NCI-H524 treated with DMSO at 0.1 percent for 48 hours (cell line): ENCODE measurements at places on chromosomes 2 and 18.

DNA sequence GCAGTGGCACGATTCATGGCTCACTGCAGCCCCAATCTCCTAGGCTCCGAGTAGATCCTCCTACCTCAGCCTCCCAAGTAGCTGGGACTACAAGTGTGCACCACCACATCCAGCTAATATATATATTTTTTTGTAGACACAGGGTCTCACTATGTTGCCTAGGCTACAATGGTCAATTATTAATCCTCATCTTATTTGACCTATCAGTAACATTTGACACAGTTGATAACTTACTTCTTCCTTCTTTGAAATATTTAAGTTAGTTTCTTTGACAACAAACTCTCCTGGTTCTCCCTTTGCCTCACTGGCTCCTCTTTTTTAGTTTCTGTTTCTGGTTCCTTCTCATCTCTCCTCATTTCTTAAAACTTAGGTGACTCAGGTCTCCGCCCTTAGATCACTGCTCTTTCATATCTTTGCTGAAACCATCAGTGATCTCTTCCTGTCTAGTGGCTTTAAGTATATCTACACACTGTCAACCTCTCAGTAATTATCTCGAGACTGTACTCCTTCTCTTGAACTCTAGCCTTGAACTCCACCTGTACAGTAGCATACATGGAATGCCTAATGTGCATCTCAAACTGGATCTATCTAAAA lies 11.5 kb downstream of the PGAP1 start:
- DNase-seq = no peak

- no peak for DNase-seq
Measured at GRCh38 chr2:161975813-161976160, 98.2 kb downstream of the DPP4 start.

DNA sequence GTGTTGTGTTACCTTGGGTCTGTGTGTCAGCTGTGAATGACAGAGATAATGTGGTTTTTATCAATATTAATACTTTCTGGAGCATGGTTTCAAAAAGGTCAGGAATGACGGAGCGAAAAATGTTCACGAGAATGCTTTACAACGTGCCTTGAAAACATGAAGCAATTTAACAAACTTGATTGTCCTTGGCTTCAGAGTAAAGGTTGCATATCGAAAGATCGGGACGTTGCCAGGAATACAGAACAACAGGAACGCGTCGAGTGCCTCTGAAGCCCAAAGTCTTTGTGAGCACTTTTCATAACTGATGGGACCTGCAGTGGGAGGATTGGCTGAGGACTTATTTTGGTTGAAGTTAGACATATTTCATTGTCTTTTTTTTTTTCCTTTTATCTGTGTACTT lies 206.1 kb downstream of the ZNF407 start:
- no peak for DNase-seq

- peak; percentile 10 for DNase-seq
Measured at GRCh38 chr2:1455466-1455865, 42.2 kb downstream of the TPO start.

- peak; percentile 91 for DNase-seq
Measured at GRCh38 chr2:134522496-134523455, 196.0 kb downstream of the TMEM163 start.

DNA sequence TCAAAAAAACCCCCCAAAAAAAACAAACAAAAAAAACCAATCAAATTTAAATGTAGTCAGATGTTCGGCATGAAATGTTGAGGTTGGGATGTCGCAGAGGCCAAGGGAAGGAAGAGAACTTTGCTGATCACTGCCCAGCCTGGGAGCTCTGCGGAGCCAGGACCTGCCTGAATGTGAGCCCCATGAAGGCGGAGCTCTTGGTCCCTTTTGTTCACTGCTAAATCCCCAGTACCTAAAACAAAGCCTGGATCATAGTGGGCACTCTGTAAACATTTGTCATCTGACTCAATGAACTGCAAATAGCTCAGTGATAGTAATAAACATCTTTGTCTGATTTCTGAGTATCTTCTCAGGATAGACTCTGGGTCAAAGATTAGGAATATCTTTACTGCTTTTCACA lies 64.0 kb downstream of the NGEF start:
- DNase-seq = no peak

DNA sequence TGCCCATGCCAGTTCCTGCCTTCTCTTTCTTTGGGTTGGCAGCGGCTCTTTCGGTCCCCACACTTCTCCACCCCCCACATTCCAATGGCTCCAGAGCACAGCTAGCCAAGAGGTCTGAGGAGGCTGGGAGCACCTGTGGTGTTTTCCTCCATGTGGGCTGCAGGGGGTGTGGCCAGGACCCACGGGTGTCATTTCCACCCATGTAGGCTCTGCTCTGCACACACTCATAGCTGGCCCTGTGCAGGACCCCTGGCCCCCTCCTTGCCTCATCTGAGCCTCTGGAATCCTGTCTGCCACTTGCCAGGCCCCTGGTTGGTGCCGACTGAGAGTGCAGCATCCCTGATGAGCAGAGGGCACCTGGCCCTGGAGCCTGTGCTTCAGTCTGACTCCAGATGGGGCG lies 46.3 kb downstream of the DYSF start:
- no peak for DNase-seq

DNA sequence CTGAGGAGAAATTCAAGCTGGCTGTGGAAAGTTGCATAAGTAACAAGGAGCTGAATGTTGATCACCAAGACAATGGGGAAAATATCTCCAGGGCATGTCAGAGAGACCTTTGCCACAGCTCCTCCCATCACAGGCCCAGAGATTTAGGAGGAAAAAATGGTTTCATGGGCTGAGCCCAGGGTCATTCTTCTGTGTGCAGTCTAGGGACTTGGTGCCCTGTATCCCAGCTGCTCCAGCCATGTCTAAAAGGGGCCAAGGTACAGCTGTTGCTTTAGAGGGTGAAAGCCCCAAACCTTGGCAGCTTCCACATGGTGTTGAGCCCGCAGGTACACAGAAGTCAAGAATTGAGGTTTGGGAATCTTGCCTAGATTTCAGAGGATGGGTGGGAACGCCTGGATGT lies 439.8 kb upstream of the HNRNPA3 start:
- no peak for DNase-seq

- no peak for DNase-seq
Measured at GRCh38 chr2:12048550-12048949, 302.1 kb downstream of the LPIN1 start.

- DNase-seq = no peak
Measured at GRCh38 chr2:96146153-96146880, 1.1 kb upstream of the DUSP2 start.

GRCh38 chr2:46329803-46330775 lies 32.9 kb downstream of the EPAS1 start:
- no peak for DNase-seq

- no peak for DNase-seq
Measured at GRCh38 chr2:106144621-106145331, 49.3 kb downstream of the UXS1 start.

DNA sequence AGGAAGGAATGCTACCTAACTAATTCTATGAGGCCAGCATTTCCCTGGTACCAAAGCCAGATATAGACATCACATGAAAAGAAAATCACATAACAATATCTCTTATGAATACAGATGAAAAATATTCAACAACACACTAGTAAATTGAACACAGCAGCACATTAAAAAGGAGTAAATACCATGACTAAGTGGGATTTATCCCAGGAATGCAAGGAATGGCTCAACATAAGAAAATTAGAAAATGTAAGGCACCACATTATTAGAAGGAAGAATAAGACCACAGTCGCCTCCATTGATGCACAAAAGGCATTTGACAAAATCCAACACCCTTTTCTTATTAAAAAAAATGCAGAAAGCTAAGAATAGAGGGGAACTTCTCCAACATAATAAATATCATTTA lies 133.9 kb downstream of the TTC32 start:
- no peak for DNase-seq

GRCh38 chr2:177273408-177273807 lies 8.9 kb upstream of the NFE2L2 start:
- DNase-seq = no peak

- DNase-seq = no peak
Measured at GRCh38 chr18:1578505-1578904, 673.8 kb downstream of the ADCYAP1 start.

DNA sequence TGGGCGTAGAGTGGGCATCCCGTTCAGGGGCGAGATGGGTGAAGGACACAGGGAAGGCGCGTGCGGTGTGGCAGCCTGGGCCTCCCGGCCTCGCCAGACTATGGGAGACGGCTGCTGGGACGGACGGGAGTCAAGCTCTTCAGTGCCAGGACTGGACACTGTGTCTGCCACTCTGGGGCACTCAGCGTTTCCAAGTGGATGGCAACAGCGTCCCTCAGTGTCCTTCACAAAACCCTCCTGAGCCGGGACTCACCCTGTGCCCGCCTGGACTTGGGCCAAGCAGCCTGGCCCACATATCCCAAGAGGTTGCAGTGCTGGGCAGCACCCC lies 16.3 kb upstream of the BOK start:
- DNase-seq = no peak

DNA sequence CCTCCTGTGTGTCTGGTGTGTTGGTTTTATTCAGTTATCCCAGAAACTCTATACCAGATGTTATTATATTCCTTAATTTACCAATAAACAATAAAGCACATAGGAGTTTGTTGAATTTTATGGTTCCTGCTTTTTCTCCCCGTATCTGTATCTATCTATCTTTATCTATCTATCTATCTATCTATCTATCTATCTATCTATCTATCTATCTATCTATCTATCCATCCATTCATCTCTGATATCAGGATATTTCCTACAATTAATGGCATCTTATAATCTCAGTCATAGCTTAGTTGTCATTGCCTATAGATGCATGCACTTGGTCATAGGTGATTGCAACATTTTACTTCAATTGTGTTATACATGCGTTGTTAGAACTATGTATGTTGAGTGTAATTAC lies 500.2 kb upstream of the ZEB2 start:
- no peak for DNase-seq

- no peak for DNase-seq
Measured at GRCh38 chr2:20205915-20206524, 18.9 kb downstream of the SDC1 start.

DNA sequence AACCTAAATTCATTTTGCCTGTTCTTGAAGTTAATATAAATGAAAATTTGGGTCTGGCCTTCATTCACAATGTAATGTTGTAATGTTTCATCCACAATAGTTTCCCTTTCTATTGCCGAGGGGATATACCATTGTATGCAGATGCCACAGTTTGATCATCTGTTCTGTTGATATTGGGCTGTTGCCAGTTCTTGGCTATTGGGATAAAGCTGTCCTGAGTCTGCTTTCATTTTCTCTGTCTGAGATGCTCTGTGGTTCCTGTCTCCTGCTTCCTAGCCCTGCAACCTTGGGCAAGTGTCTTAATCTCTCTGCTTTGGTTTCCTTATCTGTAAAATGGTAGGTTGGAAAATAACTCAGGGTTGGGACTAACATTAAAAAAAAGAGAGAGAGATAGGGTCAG lies 25.2 kb downstream of the B3GNT2 start:
- DNase-seq = no peak

DNA sequence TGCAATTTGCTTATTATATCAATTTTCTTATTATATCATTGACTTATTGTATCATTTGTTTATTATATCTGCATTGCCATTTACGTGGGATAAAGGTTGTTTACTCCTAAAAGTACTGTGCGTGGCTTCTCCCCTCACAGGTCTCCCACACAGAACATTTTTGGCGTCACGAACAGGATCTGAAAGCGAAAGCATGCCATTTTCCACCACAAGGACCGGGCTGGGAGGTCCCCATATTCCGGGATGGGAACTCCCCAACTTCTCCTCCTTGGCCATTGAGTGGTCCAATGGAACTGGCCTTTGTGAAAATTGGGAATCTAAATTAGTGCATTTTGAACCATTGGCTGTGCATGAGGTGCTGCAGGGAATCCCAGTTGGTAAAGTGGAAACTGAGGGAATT lies 4.8 kb upstream of the DSG2 start:
- no peak for DNase-seq

DNA sequence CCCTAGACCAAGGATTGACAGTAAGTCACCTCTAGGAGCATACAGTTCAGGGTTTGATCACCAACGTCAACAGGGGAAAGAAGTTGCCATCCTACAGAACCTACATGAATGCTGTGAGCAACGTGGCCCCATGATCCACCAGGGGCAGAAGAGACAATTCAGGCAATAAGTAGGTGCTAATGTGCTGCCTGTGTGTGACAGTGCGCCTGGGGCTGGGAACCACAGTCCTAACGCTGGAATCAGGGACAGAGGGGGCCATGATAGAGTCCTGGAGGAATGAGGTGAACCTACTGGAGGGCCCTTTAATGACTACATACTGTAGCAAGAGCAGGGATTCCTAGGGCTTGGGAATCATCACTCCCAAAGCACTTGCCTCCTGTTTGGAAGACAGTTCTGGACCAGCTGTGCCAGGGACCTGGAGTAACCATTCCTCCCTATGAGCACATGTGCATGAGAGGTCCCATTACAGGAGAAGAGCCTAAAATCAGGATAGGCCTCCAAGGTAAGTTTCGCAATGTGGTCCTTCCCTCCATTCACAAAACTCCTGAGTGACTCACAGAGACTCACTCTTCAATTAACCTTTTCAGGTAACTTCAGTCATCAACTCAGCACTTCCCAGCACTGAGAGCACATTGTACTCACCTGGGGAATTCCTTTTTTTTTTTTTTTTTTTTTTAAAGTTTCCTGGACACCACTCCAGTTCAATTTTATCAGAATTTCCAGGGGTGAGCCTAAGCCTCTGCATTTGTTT lies 214.0 kb downstream of the TMEM163 start:
- DNase-seq = no peak

DNA sequence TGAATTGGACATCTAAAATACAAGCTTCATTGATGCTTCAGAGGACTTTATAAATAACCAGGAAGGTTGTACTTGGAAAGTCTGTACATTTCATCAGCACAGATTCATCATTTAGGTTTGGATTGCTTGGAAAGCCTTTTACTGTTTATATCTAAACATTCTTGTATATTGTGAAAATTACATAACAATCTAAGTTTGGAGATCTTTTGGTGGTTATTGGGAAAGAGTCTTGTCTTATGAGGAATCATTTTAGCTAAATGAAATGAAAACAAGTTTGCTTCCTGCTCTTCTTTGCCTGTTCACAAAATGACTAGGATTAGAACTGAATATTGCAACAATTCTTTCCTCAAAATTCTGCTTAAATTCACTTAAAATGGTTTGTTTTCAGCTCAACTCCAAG lies 79.3 kb downstream of the ABI2 start:
- no peak for DNase-seq

DNA sequence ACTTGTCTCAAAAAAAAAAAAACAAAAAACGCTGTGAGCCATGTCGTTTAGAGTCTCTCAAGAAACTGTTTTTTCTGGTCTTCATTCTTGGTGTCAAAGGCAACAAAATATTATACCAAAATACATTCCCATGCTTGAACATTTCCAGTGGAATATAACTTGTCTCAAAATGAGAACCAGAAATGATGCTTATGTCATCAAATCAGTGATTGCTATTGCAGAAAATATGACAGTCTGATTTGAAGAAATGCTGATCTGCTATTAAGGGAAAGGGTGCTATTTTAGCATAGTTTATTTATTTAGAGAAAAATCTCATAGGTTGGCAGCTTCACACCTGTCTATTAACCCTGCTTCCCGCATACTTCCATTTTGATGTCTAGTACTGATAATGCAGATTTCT lies 82.4 kb upstream of the ACSL3 start:
- DNase-seq = no peak
